ENCODE measurements at places on chromosomes 6 and 20.

- no peak for DNase-seq
These were observed 12.2 kb upstream of the MANBAL start for GRCh38 chr20:37277253-37277593.

DNA sequence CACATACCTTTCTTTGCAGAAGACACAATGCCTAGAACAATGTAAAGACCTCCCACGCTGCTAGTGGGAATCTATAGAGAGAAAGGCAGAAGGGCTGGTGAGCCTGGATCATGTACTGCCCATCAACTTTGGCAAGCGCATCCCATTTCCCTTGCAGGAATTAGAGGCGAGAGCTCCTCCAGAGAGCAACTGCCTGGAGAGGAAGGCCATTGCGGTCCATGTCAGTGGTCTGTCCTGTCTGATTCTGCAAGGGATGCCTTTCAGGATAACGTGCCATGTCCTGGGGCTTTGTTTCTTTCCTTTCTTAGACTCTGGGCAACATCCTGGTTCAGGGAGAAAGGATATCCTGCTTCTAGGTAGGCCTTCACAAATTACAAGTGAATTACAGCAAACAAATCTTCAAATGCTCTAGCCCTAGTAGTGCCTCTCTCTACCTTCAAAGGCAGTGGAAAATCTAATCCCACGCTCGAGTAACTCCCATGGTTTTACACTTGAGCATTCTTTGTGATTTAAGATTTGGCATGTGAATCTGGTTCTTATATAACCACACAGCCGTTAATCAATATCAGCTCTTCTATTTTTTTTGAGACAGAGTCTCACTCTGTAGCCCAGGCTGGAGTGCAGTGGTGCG, 38.5 kb downstream of the GCNT2 start:
- DNase-seq: no peak

DNA sequence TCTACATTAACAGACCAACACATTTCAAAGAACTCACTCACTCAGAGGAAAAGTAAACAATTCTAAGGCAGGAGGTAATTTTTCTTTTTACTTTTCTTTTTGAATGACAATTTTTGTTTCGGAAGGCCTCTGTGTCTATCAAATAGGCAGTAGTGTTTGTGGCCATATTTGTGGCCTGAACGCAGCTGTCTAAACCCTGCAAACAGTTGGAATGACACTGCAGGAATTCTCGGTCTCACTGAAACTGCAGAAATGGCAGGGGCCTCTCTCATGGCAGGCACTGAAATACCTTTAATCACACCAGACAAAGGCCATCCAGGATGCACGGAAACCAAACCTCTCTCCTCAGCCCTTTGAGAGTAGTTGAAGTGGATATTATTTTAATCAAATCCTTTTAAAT, 30.4 kb downstream of the FYN start:
- no peak for DNase-seq

GRCh38 chr6:44428682-44429081, 41.2 kb downstream of the CDC5L start:
- no peak for DNase-seq
